ENCODE measurements at places on chromosomes 3 and 15.

DNA sequence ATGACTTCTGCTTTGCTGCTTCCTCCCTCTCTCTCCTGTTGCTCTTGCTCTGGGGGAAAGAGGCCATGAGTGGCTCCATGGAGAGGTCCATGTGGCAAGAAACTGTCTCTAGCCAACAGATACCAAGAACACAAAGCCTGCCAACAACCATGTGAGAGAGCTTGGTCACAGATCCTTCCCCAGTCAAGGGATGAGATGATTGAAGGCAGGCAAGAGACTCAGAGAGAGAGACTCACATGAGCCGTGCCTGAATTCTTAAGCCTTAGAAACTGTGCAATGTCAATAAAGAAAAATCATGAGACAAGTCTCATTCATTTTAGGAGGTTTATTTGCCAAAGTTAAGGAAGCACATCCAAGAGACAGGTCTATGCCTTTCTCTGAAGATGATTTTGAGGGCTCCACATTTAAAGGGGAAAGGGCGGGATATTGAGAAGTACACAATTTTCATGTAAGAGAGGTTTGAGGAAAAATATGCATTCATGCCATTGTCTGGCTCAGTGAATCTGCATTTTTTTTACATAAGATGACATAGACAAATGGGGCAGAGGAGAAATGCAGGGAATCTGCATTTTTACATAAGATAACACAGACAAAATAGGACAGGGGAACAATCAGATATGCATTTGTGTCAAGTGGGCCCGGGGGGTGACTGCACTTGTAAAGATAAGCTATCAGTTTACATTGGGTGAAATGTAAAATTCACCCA is 59.5 kb upstream of the SUCLG2 start:
- no peak for DNase-seq

DNA sequence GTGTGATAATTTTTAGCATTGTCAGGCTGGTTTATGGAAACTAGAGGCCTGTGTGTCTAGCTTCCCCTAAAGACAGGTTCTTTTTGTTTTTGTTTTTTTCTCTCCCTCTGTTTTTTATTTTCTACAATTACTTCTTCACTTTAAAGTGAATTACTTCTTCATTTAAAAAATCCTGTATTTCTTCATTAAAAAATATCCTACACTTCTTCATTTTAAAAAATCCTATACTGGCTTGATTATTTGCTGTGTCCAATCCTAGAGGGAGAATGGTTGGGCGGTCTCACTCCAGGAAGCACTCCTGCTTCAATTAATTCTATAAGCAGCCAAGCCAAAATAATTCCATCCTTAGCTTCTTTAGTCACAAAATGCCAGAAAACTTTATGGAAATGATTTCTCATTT is 11.8 kb downstream of the ATG7 start:
- no peak for DNase-seq

GRCh38 chr3:33717616-33717865 is 513 bp downstream of the CLASP2 start:
- DNase-seq, result peak; percentile 89

DNA sequence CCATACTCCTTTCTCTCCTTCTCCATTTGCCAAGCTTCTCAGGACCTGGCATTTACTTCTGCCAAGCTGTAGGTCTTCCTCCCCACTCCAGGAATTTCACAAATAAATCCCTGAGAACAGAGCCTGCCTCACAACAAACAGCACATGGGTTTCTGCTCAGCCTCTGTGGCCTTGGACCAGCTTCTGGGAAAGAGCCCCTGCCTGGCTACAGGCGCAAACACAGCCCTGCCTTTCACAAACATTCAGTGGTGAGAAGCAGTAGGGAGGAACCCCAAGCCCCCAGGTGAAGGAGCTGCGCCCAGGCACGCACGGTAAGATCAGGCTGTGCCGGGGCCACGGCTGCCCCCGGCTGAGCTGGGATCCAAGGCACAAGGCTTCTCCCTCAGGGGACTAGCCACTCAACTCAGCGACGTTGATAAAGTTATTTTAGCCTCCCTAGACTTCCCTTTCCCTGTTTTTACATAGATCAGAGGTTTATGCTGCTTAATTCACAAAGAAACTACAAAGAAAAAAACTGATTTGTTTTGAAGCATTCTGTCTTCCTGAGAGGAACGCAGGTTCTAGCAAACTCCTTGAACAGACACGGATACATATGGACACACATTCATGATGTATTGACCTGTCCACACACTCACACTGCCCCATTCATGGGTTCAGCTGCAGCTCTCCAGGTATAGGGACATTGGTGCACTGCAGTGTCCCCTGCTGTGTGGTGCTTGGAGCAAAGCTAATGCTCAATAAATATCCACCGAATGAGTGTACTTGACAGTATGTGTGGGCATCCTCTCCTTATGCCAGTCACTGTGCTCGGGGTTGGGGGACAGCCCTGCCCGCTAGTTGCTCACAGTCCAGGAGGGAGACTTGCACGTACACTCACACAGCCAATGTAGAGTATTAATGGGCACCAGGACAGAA is 25.4 kb downstream of the HES1 start:
- DNase-seq, result no peak

DNA sequence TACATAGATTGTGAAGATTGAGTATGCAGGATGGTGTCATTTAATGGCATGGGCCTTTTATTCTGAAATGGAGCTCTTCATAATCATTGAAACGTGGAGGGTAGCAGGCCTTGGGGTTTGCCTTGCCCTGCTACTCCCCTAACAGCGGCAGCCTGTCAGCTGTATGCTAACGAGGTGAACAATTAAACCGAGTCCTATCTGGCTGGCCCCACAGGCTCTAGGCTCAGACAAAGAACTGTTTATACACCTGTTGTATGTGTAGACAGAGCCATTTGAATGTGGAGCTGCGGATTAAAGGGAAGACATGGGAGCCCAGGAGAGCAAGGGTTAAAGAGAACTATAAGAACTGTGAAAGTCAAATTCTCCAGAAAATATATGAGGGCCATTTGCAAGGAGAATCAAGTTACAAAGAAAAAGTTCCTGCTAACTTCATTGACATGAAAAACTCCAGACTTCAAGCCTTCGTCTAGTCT is 116.7 kb upstream of the CGNL1 start:
- DNase-seq, result no peak

GRCh38 chr3:52439426-52440248 is 5.3 kb downstream of the SEMA3G start:
- DNase-seq, result no peak

GRCh38 chr15:78681281-78682003 is 40.4 kb upstream of the CHRNB4 start:
- DNase-seq, result no peak

DNA sequence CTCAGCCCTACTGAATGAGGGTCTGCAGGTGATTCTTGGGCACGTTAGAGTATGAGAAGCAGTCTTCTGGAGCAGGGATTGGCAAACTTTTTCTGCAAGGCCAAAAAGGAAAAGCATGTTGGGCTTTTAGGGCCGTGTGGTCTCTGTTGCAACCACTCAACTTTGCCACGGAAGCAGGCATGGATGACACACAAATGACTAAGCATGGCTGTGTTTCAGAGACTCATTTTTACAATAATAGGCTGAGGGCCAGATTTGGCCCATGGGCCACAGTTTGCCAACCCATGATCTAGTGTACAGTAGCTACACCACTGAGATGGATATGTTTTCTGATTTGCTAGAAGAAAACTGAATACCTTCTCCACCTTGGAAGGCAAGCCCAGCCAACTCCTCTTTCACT is 66.1 kb upstream of the PRICKLE2 start:
- no peak for DNase-seq

DNA sequence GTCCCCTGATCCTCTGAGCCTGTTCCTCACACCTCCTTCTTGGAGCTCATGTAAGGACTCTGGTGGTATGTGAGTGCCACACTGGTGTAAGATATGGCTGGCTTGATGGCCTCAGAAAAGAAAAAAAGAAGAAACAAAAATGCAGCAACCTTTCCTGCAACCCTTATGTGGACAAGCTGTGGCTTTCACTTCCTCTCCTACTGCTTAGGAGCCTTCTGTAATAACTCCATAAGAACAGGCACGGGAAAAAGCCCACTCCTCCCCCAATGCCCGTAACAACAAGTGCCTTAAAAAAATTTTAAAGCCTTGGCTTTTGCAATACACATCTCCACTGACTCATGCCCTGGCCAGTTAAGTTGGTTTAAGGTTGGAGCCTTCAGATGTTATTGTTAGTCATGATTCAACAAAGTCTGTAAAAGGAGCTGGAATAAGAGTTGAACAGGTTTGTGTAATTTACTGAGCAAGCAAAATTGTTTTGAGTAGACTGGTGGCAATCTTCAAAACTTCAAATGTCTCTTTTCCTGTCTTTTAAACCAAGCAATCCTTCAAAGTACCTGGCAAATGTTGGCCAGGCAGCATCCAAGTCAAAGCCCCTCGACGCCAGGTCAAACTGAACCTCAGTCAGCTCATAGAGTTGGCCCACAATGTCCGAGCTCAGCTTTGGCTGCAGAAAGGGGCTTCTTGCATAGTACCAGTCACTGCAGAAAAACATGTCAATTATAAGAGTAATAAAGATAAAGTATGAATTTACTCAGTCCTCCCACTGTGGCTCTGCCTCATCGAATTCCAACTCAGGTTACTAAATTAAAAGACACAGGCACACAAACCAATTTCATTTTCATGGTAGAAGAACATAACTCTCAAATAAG is 22.9 kb downstream of the FYCO1 start:
- DNase-seq, result no peak

DNA sequence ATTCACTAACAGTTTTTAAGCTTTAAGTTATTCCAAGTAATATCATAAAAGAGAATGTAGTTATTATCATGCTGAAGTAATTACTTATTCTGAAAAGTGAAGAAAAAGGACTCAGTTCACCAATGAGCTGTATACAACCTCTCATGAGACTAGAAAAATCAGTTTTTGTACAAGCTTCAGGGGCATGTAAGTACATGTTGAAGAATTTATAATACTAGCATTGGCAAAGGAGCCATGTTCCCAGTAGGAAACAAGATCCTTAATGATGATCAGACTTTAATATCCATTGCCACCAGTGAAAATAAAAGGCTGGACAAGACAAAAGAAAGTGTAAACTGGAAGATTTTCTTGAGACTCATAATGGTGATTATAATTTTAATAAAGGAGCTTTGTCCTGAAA is 532.8 kb downstream of the PLOD2 start:
- no peak for DNase-seq

- DNase-seq, result peak; percentile 55
Observed at GRCh38 chr3:114848643-114849350, 298.3 kb downstream of the ZBTB20 start.

DNA sequence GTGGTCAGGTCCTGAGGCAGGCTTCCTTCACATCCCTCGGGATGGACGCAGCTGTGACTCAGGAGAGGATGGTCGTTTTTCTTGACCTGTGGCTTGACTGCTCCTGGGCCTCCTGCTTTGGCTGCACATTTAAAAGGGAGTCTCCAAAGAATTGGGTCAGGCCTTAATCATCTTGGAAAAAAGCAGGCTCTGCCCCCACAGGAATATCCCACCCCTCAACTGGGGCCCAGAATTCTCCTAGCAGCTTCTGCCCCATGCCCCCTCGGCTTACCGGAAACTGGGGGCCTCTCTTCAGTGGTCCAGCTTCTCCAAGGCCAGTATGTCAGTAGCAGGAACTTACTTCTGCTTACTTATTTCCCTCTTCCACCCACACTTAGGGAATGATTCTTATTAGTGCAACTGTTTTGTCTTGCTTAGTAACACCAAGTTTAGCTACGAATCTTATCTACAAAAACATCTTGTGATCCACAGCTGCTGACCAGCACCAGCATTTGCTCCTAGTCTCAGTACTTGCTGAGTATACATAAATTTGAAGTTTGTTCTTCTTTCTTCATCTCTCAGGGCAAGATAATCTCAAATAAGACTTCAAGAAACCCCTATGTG is 35.7 kb downstream of the ATG7 start:
- no peak for DNase-seq

DNA sequence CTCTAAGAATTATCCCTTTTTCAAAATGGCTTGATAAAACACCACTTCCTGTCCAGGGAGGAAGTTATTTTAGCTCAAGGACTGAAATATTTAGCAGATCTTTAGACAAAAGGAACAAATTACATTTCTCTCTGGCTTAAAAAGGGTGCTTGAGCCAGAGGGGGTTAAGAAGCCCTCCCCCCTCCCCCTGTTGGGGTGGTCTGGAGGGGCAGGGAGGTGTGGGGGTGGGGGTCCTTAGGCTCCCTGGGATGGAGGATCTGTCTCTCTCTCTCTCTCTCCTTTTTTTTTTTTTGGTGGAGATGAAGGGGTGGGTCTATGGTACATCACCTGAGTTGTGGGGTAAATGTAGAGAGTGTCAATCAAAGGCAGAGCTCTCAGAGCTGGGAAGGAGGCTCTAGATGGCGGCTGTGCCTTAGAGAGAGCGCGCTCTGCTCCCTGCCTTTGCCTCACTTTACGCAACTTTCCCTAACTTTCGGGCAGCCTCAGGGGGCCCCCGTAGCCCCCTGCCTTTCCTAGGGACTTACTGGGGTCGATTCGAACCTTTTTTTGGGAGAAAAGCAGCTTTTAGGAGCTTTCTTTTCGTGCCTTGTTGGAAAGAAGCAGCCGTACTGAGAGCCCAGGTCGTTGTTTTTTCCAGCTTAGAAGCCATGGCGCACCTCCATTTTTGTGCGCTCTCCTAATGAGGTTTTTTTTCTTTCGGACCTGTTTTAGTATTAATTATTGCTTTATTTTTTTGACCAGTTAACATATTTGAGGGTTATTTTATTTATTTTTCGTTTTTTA is at the start of gene CHD2:
Gene CHD2 (plus strand): TSS at position 377 of the 783 bp plus-strand sequence. CDS start 914 bp downstream, outside the sequence.
- no peak for DNase-seq

DNA sequence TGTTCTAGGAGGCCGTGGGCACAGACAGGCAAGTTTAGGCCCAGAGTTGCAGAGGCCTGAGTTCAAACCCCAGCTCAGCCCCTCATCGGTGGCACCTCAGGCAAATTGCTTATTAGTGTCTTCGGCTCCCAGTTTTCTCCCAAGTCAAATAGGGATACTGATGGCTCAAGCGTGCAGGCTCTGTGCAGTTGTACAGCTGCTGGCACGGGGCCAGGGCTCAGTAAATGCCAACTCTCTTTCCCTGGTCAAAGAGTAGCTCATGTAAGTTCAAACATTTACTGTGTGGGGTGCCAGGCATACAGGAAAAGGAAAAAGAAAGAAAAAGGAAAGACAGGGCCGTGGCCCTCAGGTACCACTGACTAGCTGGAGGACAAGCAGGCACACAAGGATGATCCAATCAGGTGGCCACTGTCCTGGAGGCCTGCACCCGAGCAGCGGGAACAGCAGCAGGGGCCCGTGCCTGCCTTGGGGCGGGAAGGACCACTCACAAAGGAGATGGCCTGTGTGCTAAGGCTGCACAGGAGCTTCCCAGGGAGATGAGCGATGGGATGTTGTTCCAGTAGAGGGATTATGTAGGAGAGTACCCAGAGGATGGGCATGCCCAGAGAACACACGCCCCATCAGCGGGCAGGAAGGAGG is 70.8 kb downstream of the TBC1D2B start:
- DNase-seq, result no peak

DNA sequence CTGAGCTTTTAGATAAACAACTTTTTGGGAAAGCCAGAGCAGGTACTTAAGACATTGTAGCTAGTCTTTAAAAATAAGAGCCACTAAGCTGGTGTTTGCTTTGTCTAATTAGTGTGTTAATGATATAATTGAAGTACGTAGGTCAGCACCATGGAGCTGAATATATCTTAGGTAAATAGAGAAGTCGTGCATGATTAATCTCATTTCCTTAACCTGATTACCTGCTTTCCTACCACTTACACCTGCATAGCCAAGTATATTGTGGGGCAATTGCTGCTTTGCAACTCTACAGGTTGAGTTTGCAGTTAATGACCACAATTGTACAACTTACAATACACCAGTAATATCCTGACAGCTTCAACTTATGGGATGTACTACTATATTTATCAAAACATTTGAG is 17.6 kb upstream of the TOPAZ1 start:
- DNase-seq, result no peak

- no peak for DNase-seq
Observed at GRCh38 chr3:110341047-110341446, 730.6 kb upstream of the NECTIN3 start.
